ENCODE measurements at places on chromosomes 11 and 22. TPM values are rescaled to one million over a fixed set of nuclear protein-coding genes. Genes with fewer than 3 reads are reported as not detected.

DNA sequence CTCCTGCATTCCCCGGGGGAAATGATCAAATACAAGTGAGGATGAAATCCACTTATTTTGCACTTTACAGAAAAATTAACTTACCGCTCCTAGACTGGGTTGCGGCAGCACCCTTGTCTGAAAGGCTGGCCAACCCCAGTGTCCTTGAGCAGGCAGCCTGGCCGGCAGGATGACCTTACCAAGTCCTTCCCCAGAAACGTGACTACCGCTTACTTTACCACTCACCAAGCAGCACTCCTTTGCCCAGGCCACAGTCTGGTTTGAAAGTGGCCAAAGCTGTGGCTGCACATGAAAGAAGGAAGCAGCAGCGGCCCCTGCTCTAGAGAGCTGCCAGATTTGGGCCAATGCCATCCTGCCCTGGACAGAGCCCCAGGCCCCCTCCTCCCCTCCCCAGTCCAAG lies 20.3 kb downstream of the MYH9 start:
- no peak for DNase-seq

- DNase-seq: no peak
Observed at GRCh38 chr22:35981900-35982299, 46.7 kb downstream of the RBFOX2 start.

Gene MFRP
- not detected for polyA plus RNA-seq

- DNase-seq: no peak
Observed at GRCh38 chr22:31177420-31178162, 17.6 kb downstream of the RNF185 start.

Gene KRTAP5-11
- polyA plus RNA-seq: not detected

Gene CSNK2A3
- polyA plus RNA-seq: 0.23 TPM

GRCh38 chr11:117986981-117987574 lies 884 bp downstream of the IL10RA start:
- peak; percentile 52 for DNase-seq

DNA sequence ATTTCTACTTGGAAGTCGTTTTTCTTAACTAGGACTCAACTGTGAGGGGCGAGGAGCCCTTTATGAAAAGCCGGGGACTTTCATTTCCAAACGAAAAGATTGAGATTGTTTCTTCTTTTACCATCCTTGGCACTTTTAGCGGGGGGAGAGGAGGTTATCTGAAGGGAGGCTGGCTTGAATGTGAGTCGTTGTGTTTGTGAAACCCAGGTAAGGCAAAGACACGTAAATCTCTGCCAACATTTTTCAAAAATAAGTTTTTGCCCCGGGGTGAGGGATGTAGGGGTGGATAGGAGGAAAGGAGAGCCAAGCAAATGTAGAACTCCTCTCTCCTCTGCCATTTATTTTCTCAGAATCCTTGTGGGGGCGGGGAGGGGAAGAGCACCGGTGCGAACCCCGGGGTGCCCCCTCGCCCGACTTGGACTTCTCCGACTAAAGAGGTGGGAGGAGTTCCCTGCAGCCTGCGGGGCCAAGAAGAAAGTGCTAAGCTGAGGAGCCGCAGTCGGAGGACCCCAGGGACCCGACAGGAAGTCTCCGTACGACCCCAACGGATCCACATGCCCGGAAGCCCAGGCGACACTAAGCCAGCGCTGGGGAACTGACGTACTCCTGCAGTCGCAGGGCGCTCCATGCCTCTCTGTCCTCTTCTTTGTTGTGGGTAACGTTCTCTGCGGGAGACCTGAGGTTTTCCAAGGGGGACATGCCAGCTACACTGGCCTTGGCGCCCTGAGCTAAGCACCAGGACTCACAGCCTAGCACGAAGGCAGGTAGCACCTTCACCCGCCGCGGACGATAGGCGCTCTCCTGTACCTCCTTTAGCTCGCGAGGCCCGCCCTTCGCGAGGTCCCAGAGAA lies 2.4 kb upstream of the WT1 start:
- DNase-seq: peak; percentile 54

DNA sequence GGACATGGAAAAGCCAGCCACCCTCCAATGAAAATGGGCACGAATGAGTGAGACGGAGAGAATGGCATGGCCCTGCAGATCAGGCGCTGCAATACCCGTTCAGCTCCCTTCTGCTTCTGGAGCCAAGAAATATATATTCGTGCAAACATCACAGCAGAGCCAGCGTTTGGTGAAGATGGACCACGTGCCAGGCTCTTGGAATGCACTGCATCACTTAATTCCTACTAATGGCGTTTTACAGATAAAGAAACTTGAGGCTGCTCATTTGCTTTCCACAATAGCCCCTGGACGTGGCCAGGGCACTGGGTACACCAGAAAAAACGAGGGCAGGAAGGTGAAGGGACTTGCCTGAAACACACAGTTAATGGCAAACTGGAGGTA lies 1.6 kb upstream of the FXYD2 start:
- DNase-seq: peak; percentile 20

DNA sequence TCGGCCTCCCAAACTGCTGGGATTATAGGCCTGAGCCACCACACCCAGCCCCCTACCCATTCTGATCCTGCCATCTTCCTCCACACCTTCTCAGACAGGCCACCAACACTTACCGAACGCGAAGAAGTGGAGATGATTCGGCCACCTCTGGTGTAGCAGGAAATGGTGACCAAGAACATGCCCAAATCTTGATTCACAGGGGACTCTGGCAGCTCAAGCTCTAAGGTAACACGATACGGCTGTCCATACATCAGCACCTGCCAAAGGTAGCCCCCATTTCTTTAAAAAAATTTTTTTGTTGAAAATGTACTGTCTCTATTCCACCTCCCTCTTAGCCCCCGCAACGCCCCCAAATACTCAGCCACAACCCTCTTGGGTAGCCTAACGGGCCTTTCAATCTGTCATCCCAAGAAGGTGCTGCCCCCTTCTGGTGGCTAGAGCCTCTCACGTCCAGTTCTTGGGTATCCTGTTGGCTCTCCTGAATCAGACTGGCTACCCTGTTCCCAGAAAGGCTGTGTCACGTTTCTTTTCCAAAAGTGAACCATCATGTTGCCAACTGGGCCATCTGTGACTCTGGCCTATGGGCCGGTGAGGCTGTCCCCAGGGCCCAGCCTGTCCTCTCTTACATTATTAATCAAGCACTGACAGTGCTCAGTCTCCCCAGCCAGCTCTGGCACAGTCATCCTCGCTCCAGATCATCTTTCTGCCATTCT lies 5.3 kb upstream of the LRRN4CL start:
- DNase-seq: peak; percentile 92

- no peak for DNase-seq
Observed at GRCh38 chr11:3182462-3182852, 17.3 kb upstream of the OSBPL5 start.

GRCh38 chr22:48277868-48278581 lies 1515.6 kb downstream of the TBC1D22A start:
- DNase-seq: no peak

DNA sequence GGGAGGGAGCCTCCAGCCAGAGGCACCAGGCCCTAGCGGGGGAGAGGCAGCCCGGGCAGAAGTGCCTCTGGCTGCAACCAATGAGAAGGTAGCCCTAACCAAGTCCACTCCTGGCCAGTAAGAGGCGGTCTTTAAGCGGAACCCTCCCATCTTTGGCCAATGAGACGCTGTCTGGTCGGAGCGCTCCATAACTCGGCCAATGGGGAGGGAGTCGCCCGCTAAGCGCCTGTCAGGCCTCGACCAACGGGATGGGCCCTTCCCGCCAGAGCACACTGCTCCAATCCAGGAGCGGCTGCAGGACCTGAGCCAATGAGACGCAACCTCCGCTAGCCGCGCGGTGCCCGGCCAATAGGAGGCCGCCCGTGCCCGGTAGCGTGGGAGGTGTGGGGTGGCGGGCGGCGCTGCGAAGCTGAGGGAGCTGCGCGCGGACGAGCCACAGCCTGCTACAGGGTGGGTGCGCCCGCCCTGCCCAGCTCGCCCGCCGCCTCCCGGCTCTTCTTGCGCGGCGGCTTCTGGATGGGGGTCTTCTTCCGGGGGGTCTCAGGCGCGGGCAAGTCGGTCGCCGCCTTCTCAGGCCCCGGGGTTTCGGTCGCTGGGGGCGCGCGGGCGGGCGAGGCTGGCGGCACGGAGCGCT lies 12.6 kb downstream of the SCARF2 start:
- peak; percentile 86 for DNase-seq

Gene SCUBE2
- polyA plus RNA-seq: 10.6 TPM

Gene ASPHD2
- 6.0 TPM for polyA plus RNA-seq

Gene BAIAP2L2
- polyA plus RNA-seq: 1.2 TPM

DNA sequence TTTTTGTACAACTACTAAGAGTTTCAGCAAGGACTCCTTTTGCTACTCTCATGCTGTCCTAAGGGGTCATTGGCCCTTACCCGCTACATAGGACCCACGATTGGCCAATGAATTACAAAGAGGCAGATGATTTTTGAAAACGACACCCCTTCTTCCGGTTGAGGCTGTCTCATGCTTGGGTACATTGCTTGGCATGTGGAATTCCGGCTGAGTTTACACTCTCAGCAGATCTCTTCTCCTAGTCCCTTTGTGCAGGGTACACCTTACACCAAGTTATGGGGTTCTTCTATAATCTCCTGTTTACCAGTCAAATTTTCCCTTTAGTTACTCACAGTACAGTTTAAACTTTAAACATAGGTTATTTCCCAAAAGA lies 52.1 kb downstream of the SLC17A6 start:
- no peak for DNase-seq

Gene CRYBA4
- polyA plus RNA-seq: not detected

- DNase-seq: no peak
Observed at GRCh38 chr11:621838-622237, 2.9 kb downstream of the CDHR5 start.

Gene CCDC157
- polyA plus RNA-seq: 3.7 TPM

DNA sequence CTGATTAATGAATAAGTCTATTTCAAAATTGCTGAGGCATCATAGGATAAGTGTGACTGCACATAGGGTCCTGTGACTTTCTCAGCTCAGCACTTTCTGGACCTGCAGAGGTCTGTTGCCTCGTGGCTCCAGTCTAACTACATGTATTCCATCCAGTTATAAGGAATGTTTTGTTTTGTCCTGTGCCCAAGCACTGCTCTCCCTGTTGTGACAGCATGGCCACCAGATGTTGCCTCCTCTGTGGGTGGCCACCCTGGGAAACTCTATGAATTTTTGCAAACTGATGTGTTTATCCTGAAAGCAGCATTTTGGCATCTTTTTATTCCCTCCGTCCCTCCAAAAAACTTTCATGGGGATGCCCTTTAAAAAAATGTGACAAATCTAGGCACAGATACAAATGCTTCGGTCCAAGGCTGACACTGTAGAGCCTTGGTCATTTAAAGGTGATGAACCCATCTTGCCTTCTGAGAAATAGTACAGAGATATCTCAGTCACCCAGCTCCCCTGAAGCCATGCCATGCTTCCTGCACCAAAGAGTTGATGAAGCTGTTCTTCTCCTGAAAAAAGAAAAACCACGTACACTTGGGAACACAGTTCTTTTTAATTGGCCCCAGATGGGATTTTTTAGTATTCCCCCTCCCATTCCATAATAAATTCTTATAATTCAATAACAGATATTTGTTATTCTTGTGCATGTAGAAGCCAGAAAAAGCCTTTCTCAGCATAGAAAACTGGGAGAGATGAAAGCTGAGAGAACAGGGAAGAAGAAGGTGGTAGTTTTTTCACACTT lies 72.6 kb downstream of the CCDC34 start:
- no peak for DNase-seq

DNA sequence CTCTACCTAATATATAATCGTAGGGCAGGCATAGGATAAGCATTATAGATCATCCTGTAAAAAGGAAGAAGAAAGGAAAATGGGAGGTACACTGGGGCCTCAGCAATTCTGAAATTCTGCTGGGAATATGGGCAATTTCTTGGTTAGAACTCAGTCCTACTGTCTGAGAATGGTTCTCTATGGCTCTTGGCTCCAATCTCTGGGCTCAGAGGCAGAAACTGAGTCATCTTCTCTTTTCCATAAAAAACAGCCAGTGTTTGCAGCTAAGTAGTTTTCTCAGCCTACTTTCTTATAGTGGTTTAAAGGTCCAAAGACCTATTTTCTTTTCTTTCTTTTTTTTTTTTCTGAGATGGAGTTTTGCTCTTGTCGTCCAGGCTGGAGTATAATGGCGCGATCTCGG lies 135.8 kb upstream of the ZBED5 start:
- no peak for DNase-seq

GRCh38 chr11:110894224-110894623 lies 182.0 kb upstream of the ARHGAP20 start:
- no peak for DNase-seq

- peak; percentile 28 for DNase-seq
Observed at GRCh38 chr11:62497132-62497801, 49.3 kb downstream of the AHNAK start.

DNA sequence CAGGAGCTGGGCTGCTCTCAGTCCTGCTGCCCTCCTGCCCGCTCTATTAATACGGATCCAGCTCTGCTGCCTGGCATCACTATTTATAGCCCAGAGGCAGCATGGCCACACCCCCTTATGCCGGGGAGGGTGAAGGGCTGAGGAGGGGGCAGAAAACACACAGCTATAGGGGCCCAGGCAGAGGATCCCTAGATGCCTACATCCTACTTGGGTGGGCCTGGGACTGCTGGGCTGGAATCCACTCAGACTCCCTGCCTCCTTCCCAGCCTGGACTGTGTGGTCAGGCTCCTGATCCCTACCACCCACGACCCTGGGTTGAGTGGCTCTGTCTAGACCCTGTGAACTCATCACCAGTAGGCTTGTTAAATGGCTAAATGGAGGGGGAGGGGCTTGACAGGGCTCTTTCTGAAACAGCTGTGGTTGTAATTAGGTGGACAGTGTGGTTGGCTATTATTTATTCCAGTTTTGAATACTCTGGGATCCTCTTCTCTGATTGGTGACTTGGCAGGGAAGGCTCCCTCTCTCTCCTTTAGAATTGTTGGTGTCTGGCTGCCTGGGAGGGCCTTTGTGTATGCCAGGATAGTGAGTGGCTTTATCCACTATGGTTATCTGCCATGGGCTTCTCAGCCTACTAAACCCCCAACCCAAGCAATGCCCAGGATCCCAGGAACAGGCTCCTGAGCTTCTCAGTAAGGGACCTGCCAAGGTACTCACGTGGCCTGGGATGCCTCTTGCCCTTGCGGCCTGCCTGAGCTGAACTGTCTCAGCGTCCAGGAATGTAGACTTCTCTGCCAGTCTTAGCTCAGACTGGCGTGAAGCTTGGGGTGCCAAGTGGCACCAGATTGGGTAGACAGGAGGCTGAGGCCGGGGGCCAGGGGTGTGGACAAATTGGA lies 15.2 kb downstream of the PHLDB1 start:
- peak; percentile 59 for DNase-seq

- DNase-seq: peak; percentile 53
Observed at GRCh38 chr11:2376751-2377451, at the start of gene CD81. TSS of gene CD81 (plus strand) at chr11:2377310. CDS start at chr11:2377550, 240 bp downstream.

DNA sequence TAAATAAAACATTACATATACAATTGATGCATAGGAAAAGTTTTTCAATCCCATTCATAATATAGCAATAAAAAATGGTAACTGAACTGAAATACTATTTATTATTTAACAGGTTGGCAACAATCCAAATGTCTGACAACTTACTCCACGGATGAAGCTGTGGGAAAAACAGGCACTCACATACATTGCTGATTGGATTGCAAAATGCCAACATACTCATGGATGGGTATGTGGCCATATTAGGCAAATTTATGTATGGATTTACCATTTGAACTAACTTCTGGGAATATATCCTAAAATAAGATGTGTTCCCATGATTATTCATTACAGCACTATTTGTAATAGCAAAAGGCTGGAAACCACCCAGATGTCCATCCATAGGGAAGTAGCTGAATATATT lies 3.2 kb upstream of the BIRC2 start:
- no peak for DNase-seq

- DNase-seq: no peak
Observed at GRCh38 chr22:36858156-36858555, 2.6 kb upstream of the NCF4 start.
